ENCODE measurements at places on chromosomes 2 and 18.

GRCh38 chr2:16321872-16322271, 343.8 kb downstream of the CYRIA start:
- no peak for DNase-seq

DNA sequence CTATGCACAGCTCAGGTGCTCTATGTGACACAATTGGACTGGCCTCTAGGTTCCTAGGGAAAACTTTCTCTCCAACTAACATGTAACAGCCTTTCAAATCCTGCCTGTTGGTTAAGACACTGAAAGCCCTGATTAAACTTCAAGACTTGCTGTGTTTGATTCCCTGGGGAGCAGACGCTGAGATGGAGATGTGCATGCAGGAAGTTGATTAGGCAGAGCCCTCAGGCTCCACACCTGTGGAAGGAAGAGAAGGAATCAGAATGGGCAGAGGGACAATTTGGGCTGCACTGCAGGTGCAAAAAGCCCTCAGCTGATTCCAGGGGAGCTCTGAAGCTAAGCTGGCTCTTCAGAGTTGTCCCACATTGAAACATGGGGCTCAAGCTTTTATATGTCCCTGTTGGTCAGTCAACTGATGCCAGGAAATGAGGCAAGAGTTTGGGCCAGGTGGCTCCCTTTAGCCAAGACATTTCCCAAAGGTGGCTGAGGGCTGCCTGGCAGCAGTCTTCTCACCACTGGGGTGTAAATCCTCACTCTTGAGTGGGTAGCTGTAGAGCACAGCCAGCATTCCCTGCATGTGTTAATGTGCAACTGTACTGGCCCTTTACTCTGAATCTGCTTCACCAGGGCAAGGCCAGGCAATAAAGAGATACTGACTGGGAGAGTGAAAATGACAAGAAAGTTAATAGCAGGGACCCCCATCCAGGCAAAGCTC, 199.5 kb upstream of the DDX18 start:
- no peak for DNase-seq

DNA sequence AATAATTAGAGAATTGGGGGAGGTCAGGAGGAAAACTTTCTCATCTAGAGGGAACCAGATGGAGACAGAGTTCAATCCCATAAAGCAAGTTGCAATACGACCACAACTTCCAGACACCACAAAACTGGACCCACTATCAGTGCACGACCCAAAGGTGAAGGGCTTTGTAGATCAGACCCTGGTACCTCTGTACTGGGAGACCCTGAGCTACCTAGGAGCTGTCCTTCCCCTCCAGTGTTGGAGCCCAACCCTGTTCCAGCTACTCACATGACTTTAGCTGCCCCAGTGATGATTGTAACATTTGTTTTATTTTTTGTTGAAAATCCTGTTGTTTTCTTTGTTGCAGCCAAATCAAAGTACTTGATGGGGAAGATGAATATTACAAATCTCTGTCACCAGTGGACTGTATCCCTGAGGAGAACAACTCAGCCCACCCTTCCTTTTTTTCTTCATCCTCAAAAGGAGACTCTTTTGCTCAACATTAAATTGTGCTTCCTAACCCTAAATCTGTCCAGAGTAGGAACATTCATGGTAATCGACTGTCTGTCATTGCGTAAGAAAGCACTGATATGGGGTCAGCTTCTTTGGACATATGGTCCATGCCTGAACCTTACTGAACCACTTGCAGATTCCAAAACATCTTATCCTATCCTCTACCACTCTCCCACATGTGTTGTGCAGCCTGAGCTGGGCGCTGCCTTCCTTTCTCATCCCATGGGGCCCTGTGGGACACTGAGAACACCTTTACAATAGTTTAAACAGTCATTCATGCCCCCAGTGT, 62.3 kb upstream of the SP5 start:
- no peak for DNase-seq

- no peak for DNase-seq
Observed at GRCh38 chr2:8049176-8049575, 632.7 kb upstream of the ID2 start.

GRCh38 chr2:235746257-235746934, 252.6 kb downstream of the AGAP1 start:
- DNase-seq, result no peak

- DNase-seq, result no peak
Observed at GRCh38 chr2:222057347-222058073, 241.3 kb downstream of the PAX3 start.

DNA sequence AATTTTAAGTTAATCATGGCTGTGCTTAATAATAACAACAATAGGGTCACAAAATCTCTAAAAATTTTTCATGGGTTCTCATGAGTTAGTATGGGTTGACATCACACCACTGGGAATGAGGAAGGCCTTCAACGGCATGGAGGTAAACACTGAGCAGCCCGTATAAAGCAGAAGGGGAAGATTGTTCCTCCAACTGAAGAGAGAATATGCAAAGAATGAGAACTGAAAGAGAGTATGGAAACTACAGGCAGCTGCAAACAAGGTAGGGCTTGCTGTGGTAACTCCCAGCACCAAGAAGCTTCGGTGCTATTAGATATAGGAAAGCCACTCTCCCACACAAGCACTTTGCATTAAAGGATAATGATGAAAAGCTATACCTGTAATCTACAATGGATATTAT, 1242.3 kb upstream of the CELF4 start:
- DNase-seq, result no peak

DNA sequence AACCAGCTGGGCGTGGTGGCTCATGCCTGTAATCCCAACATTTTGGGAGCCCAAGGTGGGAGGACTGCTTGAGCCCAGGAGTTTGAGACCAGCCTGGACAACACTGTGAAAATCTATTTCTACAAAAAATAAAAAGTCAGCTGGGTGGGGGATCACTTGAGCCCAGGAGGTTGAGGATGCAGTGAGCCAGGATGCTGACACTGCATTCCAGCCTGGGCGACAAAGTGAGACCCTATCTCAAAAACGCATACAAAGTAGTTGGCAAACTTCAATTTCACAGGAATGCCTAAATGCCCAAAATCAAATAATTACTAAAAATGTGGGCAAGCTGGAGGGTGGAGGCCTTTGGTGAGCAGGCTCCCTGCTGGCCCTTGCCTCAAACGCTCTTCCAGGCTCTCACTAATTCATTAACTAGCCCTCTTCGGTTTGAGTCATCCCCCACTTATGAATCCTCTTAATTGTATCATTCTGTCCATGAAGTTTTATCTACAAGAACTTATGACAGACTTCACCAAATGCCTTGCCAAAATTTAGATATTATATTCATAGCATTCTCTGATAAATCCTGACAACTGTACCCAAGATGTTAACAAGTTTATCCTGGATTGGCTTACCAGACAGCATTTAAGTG, 68.7 kb upstream of the ZFP36L2 start:
- DNase-seq, result no peak

DNA sequence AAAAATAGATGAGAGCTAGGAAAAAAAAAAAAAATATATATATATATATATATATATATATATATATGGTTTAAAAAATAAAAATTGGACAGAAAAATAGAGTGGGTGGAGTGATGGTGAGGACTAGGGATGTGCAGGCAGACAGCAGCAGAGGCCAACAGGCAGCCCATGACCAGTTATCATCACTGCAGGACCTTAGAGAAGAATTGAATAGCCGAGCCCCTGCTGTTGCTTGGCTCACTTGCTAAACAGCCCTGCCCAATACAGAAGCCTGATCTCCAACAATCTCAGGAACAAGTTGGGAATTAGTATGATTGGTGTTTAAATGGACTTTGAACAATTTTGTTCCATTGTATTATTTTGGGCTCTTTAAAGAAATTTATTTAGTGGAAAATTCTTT, 967.5 kb upstream of the PIK3C3 start:
- DNase-seq, result no peak

DNA sequence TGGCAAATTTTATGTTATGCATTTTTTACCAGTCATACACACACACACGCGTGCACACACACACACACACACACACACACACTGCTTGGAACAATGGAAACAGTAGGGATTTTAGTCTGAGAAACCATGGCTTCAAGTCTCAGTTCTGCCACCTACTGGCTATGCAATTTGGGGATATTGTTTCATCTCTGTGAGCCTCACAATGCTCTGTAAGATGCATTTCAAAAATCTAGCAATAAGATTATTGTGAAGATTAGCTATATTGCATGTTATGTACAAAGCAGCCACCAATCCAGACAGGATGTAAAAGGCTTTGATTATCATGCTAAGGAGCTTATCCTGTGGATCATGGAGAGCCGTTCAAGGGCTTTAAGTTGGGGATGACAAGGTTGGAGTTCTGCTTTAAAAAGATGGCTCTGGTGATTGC, 401.4 kb downstream of the NBAS start:
- DNase-seq, result no peak

GRCh38 chr18:55748227-55748738, 160.3 kb upstream of the TCF4 start:
- DNase-seq, result no peak

- no peak for DNase-seq
Observed at GRCh38 chr2:9020267-9020666, 16.8 kb upstream of the MBOAT2 start.

All from cortex of kidney (tissue), 1 donor.